ENCODE measurements at places on chromosomes 1 and 21.

GRCh38 chr1:40687059-40687458 lies 4.4 kb upstream of the NFYC start:
- DNase-seq: no peak

DNA sequence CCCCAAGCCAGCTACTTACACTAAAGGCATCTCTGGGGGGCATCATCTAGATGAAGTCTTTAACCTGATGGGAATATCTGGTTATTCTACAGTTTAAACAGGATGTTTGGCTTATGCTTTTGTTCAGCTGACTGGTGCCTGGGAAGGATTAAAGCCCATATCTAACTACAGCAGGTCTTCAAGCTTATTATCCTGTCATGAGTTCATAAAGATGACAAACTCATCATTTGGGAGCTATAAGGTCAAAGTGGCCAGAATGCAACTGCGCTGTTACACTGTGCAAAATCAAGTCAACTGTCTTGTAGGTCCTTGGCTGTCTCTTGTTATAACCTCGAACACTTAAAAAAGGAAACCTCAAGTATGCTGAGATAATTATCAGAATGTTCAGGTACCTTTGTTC lies 18.6 kb upstream of the MOB3C start:
- no peak for DNase-seq

DNA sequence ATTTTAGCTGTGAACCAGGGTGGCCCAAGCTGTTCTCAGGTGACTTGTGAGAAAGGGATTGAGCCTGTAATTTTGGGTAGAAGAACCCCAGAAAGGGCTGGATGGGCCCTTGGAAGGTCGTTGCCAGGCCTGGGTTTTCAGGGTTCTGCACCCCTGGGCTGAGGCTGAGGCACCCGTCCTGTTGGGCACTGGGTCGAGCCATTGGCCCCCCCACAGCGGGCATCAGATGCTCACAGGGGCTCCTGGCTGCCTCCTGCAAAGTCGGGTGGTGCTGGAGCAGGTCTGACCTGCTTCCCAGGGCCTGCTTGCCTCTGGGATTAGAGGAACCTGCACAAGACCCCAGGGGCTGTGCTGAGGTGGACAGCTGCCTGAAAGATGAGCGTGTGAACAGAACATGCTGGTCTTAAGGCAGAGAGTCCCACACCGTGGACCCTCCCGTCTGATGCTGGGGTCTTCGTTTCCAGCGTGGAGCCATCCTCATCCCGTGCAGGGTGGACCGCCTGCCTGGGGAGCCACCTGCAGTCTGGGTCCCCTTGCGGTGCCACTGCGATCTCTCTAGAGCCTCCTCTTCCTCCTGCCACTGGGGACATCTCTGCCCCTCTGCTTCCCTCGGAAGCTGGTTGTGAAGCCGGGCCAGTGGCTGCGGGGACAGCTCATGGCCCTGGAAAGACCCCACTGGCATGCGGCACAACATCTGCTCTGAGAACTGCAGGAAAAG lies 1.7 kb upstream of the TRPM2 start:
- no peak for DNase-seq

GRCh38 chr1:37755951-37756560 lies 8.9 kb downstream of the EPHA10 start:
- DNase-seq: no peak

DNA sequence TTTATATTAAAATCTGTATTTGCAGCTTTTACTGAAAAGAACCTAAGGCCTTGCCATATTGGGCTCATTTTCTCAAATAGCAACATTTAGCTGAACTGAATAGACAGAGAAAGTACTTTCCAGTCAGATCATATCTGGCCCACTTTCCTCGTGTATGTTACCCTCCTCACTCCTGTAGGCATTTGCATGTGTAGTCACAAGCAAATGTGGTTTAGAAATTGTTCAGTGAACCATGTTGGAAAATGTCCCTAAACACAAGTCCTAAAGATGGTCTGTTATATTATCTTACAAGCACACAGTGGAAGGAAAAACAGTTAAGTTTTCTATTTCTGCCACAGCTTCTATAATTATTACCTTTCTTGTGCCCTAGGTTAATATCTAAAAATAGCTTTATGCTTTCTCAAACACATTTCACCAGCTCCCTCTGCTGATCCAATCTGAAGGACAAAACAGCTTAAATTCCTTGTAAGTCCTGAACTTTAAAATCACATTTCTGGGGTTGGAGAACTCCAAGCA lies 606 bp upstream of the FMO4 start:
- DNase-seq: no peak

GRCh38 chr1:214492401-214493075 lies 58.9 kb downstream of the PTPN14 start:
- DNase-seq: no peak

Data from NCI-H524 (cell line).